ENCODE measurements at places on chromosomes 11 and 22. TPM values are rescaled to one million over a fixed set of nuclear protein-coding genes. Genes with fewer than 3 reads are reported as not detected.

MUC5AC gene
- total RNA-seq, result not detected

SPDYC gene
- total RNA-seq, result not detected

ADORA2A gene
- total RNA-seq, result 13.5 TPM

OR56A1 gene
- 0.97 TPM for total RNA-seq

CRKL gene
- 97.6 TPM for total RNA-seq

ZNF280B gene
- 5.7 TPM for total RNA-seq

APOL5 gene
- total RNA-seq, result not detected

FXYD6 gene
- total RNA-seq, result 30.7 TPM

TRIM48 gene
- not detected for total RNA-seq

RAG1 gene
- total RNA-seq, result 1.4 TPM

LZTR1 gene
- total RNA-seq, result 39.9 TPM

OR5P2 gene
- 1.3 TPM for total RNA-seq

MEI1 gene
- total RNA-seq, result 0.27 TPM

UBASH3B gene
- 17.2 TPM for total RNA-seq

AQP11 gene
- 1.7 TPM for total RNA-seq

RAB36 gene
- total RNA-seq, result 1.2 TPM

OSBP2 gene
- 7.1 TPM for total RNA-seq

IGF2 gene
- 0.70 TPM for total RNA-seq

OR52W1 gene
- total RNA-seq, result not detected

ALDH3B2 gene
- not detected for total RNA-seq

RAB1B gene
- total RNA-seq, result 99.6 TPM

CASP5 gene
- total RNA-seq, result not detected

DEFB131B gene
- not detected for total RNA-seq

FERMT3 gene
- 0.43 TPM for total RNA-seq

CYTH4 gene
- total RNA-seq, result not detected

GAL gene
- total RNA-seq, result 80.9 TPM

CARD16 gene
- total RNA-seq, result not detected

FAM83F gene
- total RNA-seq, result 13.5 TPM

CCDC73 gene
- not detected for total RNA-seq

LRFN4 gene
- total RNA-seq, result 56.7 TPM

SYT13 gene
- total RNA-seq, result 17.1 TPM

SYCE3 gene
- not detected for total RNA-seq

CYP2D6 gene
- total RNA-seq, result 1.3 TPM

ABCC8 gene
- 3.4 TPM for total RNA-seq

DDX25 gene
- total RNA-seq, result 20.7 TPM
